ENCODE measurements at places on chromosomes 13 and 19.

GRCh38 chr13:24050292-24050711, 110.2 kb upstream of the SPATA13 start:
- no peak for DNase-seq

DNA sequence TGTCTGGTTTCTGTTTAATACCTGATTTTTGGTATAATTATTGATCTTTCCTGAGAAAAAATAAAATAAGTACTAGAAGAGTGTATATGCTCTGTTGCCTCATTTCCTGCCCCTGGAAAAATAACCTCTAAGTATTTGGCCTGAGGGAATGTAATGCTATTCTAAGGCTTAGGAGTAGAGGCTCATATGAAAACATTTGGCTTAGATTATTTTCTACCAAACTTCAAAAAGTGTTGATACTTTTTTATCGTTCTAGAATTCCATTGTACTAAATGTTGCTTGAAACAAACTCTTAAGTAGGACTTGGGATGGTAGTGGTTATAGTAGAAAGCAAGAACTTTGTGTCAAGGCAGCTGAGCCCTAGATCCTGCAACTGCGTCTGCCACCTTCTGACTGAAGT, 57.8 kb downstream of the COG3 start:
- DNase-seq, result no peak

DNA sequence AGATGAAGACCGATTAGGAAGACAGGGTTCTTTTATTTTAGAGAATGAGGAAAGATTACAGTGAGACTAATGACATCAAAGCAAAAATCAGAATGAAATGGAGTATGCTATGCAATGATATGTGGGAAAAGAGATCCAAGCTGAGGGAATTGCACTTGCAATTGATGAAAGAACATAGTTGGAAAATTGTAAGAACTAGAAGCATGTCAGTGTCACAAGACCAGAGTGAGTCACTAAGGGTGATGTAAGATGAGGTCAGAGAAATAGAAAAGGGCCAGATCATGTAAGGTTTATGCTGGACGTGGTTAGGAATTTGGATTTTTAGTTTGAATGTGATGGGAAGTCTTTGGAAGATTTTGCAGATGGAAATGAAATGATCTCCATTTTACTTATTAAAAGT, 1937.3 kb downstream of the OLFM4 start:
- DNase-seq, result no peak

DNA sequence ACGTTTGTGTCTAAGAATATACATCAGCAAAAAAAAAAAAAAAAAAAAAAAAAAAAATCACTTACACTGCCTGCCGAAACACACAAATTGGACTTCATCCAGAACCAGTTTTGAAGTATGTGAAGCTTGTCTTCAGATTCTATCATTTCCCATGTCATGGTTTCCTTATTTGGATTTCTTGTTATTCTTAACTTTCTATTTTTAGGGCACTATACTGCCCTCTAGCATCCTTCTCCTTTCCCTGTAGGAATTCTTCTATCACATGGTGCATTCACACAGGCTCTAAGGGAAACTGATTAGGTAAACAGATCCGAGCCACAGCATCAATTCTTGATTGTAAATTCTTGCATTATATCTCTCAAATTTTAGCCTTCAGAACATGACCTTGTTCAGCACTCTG, 1507.5 kb downstream of the OLFM4 start:
- no peak for DNase-seq

GRCh38 chr13:67087527-67087926, 142.6 kb downstream of the PCDH9 start:
- DNase-seq, result no peak

GRCh38 chr19:32530773-32531172, 50.2 kb upstream of the PDCD5 start:
- DNase-seq, result no peak

- no peak for DNase-seq
Observed at GRCh38 chr19:58166708-58167280, 16.1 kb upstream of the ZNF274 start.

DNA sequence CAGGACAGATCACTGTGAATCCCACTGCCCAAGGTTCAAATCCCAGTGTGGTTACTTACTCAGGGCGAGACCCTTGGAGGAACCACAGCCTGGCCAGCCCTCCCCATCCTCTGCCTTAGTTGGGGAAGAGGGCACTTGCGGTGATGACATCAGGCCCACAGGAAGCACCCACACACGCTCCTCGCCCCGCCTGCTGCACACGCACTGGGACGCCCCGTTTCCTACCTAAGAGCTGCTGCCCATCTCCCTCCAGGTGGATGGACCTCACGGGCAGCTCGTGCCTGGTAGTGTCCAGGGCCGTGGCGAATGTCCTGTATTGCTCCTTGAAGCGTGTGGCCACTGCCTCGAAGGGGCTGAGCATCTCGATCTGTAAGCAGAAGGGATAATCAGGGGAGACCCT, 19.6 kb downstream of the HAUS8 start:
- no peak for DNase-seq

DNA sequence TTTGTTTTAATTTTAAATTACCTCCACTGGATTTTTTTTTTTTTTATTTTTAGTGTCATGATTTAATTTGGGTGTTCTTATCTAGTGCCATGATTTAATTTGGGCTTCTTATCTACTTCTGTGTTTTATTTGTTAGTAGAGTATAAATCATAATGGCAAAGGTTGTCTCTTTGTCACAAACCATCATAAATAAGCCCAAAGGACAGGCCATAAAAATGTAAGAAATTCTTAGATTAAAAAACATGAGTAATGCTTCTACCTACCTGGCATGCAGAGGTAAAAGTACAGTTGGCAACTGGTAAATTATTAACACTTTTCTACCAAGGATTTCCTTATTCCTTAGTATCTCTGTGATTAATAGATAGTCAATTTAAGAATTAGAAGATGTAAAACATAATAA, 55.2 kb downstream of the ERCC5 start:
- DNase-seq, result no peak

- DNase-seq, result no peak
Observed at GRCh38 chr13:30928978-30929377, 3.5 kb upstream of the TEX26 start.

DNA sequence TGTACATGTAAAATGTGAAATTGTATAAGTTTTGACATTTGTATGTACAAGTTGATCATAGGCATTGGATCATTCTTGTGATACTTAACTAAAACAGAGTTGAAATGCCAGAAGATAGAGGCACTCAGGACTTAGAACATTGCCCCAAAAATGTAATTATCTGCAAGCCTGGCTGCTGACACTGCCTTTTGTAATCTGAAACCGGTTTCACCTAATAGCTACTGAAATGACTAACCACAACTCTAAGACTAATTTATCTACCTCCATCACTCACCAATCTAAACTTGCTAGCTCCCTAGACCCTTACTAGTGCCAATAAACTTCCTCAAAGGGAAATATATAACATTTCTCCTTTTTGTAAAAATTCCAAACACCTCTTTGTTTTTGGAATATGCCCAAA, 2596.2 kb downstream of the PCDH9 start:
- no peak for DNase-seq

GRCh38 chr13:26011208-26011573, 40.6 kb downstream of the SHISA2 start:
- DNase-seq, result no peak

- no peak for DNase-seq
Observed at GRCh38 chr13:94154367-94154766, 325.1 kb downstream of the DCT start.

DNA sequence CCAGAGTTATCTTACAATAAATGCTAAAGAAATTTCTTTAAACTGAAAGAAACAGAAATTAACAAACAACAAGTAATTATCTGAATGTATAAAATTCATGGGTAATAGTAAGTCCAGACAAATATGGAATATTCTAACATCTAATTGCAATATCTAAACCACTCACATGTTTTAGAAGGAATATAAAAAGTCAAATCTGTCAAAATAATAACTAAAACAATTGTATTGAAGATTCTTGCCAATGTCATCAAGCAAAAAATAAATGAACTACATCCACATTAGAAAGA, 942.9 kb upstream of the PCDH20 start:
- DNase-seq, result no peak
